ENCODE measurements at places on chromosomes 1 and 21.

DNA sequence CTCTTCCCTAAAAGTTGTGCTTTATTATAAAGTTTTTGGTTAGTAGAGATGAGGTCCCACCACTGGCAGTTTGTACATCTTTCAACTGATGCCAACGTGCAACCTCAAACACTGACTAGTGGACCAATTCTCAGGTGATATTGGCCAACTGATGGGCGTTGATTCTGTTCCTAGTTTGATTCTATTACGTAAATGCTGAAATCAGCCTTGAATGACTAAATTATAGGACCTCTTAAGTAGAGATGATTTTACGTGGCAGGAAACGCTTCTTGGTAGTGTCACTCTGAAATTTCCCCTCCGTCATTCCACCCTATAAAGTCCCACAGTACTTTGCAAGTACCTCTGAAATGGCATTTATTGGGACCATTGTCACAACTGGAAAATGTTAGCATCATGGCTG lies 8.8 kb upstream of the FNDC7 start:
- no peak for DNase-seq

GRCh38 chr1:18536356-18536755 lies 55.6 kb downstream of the KLHDC7A start:
- no peak for DNase-seq

DNA sequence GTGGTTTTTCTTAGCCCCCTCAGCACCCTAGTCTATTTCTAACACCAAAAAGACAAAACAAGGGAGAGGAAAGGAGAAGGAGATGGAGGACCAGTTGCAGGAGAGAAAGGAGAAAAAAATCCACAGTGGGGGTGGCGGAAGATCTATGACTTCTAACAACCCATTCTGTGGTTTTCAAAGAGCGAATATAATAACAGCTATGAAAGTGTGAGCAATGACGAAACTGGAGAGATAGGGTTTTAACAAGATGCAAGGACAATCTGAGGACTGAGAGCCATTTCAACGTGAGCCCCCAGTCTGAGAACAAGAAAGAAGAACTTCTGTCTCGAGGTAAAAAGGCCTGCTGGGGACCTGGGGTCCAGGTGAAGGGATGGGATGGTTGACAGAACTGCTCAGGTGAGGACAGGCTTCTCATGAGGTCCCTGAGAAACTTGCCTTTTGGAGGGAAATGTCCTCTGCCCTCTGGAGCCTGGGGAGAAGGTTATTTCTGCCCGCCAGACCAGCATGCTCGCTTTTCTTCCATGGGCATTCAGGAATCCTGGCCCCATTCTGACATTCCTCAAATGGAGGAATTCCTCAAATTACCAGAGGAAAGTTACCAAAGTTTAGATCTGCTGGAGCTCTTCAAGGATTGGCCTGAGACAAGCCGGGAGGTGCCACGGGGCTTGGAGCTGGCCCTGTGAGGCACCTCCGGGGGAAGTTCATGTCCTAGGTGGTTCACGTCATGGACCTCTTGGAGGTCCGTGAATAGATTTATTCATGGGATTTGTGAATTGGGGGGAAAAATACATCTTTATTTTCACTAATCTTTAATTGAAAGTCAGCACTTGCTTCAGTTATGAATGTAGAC lies at the start of gene CD160:
CD160 (plus strand) TSS at position 270 of the 850 bp plus-strand sequence. CDS start 8,829 bp downstream, outside the sequence.
- no peak for DNase-seq

DNA sequence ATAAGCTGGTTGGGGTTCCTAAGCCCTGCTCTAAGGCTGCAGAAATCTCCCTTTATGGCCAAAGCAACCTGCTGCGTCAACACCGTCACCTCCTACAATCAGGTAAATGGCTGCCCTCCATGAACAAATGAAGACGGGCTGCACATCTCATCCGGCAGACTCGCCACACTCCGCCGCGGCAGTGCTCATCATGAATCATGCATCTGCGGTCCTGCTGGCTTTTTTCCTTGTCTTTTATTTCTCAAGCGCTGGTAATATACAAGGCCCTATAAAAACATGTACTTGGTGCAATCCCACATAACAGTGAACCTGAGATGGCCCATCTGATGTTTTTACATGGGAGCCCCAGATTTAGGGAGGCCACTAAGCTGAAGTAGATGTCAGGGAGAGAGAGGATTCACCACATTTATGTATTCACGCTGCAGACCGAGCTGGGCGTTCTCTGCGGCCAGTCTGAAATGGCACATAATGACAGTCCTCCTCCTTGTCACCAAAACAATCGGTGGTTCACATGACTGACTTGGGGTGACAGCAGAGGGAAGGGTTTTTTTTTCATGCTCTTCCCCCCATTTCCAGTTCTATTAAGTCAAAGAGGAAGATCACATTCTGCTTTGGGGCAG lies 91.6 kb downstream of the KAZN start:
- no peak for DNase-seq

GRCh38 chr1:24743404-24744211 lies 1.6 kb upstream of the CLIC4 start:
- peak; percentile 17 for DNase-seq

DNA sequence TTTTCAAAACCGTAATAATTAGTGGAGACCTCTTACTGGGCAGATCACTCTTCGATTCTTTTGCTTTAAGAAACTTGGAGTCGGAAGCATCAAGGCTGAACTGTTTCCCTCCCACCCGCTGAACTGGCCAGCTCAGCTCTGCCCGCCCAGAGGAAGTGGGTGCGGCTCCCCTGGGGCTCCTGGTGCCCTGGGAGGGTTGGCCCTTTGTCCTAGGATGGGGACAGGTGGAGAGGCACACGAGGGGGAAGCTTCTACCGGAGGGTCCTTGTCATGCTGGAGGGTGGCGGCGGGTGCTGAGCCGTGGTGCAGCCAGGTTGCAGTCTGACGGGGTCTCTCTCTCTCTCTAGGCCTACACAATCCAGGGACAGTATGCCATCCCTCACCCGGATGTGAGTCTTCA lies 64.3 kb upstream of the COL6A1 start:
- no peak for DNase-seq

- DNase-seq, result no peak
These were observed 27.8 kb downstream of the FNBP1L start for GRCh38 chr1:93475681-93476080.

DNA sequence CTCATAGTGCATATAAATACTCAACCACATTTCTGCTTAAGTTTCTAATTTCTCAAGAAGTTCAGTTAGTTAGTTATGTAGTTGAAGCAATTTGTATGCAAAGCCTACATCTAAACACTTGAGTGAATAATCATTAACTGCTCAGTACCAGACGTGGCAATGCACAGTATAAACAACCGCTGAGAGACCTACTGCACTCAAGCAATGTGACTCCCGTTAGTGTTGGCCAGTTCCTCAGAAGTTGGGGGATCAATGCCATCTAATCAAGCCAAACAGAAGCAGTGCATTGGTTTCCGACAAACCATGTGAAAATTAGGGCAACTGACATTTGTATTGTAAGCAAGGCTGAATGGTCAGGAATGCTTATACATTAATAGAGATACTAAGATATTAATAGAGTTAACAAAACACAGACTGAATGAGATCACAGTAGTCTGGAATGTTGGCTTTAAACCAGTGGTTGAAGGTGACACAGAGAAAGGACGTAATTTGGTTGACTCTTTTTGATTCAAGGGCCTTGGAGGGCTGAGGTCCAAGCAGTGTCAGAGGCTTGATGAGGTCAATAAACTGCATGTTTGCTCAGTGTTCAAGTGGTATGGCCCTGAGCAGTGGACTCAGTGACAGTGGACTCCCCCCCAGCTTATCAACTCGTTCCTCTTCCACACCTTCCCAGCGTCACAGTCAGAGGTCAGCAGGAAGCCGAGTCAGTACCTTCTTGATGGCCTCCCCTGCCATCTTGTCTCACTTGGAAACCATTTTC lies 255.5 kb downstream of the CTH start:
- no peak for DNase-seq

GRCh38 chr21:38843806-38844503 lies 38.2 kb downstream of the ETS2 start:
- DNase-seq, result no peak

- DNase-seq, result peak; percentile 30
These were observed 31.8 kb downstream of the KCNK2 start for GRCh38 chr1:215114154-215114933.

DNA sequence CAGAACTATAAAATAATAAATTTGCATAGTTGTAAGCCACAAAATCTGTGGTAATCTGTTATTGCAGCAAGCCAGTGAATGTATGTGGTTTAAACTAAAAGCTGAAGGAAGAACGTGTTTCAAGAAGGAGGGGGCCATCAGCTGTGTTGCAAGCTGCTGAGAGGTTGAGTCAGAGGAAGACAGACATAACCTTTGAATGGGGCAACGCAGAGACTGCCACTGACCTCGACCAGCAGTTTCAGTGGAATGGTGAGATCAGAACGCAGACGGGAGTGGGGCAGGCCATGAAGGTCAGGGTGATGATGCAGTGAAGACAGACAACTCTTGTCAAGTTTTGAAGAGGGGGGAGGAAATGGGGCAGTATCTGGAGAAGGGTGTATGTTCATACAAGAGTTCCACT lies 23.2 kb upstream of the QSOX1 start:
- peak; percentile 53 for DNase-seq

DNA sequence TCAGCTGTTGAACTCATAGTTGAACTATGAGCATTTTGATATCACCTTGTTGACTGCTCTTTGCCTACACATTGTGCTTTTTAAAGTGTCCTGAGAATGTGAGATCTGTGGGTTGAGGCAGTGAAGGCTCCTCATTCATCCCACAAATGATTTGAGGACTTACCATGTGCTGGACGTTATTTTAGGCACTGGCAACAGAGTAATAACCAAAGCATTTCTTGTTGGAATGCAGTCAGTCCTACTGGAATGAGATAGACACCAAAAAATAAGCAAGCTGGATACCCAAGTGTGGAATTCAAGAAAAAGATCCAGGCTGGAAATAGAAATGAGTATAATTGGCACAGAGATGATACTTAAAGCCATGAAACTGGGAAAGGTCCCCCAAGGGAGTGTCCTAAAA lies 73.4 kb downstream of the ZP4 start:
- DNase-seq, result no peak

DNA sequence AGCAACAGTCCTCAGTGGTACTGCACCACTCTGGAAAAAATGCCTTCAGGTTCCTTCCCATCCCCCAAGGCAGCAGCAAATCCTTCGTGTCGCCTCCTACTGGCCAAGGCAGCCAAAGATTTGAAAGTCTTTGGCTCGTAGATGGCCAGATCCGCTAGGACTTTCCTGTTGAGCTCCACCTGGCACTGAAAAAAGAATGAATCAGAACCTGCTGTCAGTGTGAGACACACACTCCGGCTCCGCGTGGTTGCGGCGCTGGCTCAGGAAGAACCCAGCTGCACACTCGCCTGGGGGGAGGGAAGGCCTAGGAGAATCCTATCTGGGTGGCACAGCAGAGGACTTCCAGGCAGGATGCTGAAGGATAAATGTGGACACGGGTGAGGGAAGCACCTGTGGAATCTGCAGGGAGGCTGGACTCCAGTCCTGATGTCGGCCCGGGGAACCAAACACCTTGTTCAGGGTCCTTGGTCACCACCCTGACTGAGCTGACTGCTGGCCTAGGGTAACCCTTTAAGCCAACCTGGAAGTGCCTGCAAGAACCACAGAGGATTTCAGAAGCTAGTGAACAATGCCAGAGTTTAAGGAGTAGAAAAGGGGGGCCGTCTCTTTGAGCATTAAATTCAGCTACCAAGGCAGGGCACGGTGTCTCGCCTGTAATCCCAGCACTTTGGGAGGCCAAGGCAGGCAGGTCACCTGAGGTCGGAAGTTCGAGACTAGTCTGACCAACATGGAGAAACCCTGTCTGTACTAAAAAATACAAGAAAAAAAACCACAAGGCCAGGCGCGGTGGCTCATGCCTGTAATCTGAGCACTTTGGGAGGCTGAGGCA lies 3.2 kb upstream of the CCNL2 start:
- DNase-seq, result peak; percentile 4
